ENCODE measurements at places on chromosomes 1 and 21. TPM values are rescaled to one million over a fixed set of nuclear protein-coding genes. Genes with fewer than 3 reads are reported as not detected.

Gene MFSD2A
- not detected for total RNA-seq

Gene BSND
- total RNA-seq, result not detected

Gene FMO1
- total RNA-seq, result not detected

Gene OR2L8
- total RNA-seq, result 0.17 TPM

Gene LCE1C
- not detected for total RNA-seq

Gene INSRR
- total RNA-seq, result not detected

Gene ERO1B
- total RNA-seq, result 4.4 TPM

Gene PPIAL4G
- not detected for total RNA-seq

Gene IFI44L
- total RNA-seq, result 1.7 TPM

Gene THRAP3
- total RNA-seq, result 151 TPM

Gene GSTM1
- 8.5 TPM for total RNA-seq

Gene AADACL4
- not detected for total RNA-seq

Gene GBP6
- not detected for total RNA-seq

Gene NOS1AP
- total RNA-seq, result 0.70 TPM

Gene PIK3R3
- total RNA-seq, result 21.0 TPM

Gene SCP2
- 185 TPM for total RNA-seq

Gene CD247
- 0.09 TPM for total RNA-seq

Gene SYCP1
- not detected for total RNA-seq

Gene OR2T2
- total RNA-seq, result not detected
